Stimulated activated CD4-positive, alpha-beta T cell treated with anti-CD3 and anti-CD28 coated beads, TNF-alpha, amount 100 ng/mL, for 1 hour (primary cell): ENCODE measurements at places on chromosomes 3 and 15.

GRCh38 chr15:41983621-41984571 lies 11.5 kb upstream of the EHD4 start:
- no peak for DNase-seq

GRCh38 chr3:117893638-117894037 lies 1141.0 kb downstream of the IGSF11 start:
- DNase-seq: no peak

DNA sequence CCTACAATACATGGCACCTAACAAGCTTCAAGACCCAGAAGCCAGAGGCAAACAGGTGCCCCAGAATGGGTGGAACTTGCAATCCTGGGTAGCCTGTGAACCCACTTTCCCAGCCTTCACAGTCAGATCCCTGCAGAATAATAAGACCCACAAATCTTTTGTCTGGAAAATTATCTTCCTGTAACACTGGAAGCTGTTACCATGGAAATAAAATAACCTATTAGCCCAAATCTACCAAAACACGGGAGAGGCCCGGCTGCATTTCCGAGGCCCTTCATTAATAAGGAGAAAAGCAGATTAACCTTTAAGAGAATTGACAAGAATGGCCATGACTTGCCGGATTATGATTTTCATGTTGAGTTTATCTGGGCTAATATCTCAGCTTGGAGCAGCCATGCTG lies 256.1 kb upstream of the PROK2 start:
- no peak for DNase-seq

- no peak for DNase-seq
Observed at GRCh38 chr3:144923046-144923775, 951.6 kb downstream of the DIPK2A start.

DNA sequence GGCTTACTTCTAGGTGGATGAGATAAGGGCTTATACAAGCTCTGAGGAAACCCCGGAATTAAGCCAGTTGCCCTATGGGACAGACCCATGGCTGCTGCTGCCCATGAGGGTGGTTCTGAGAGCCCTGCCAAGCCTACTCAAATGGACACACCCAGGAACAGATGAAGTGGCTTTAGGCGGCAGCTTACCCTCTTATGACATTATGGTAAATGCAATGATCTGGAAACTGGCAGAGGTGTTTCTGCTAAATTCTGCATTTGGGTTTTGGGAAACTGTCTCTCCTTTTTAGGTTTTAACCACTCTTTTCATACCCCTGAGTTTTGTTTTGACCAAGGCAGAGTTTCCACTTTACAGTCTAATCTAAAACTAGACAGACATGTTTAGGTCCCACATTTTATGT lies 9.0 kb upstream of the ZBED2 start:
- DNase-seq: no peak

- no peak for DNase-seq
Observed at GRCh38 chr3:112496366-112497067, 2.8 kb downstream of the BTLA start.

- no peak for DNase-seq
Observed at GRCh38 chr3:134883697-134884385, 88.8 kb downstream of the EPHB1 start.

- no peak for DNase-seq
Observed at GRCh38 chr15:67564968-67565345, 22.5 kb downstream of the MAP2K5 start.

DNA sequence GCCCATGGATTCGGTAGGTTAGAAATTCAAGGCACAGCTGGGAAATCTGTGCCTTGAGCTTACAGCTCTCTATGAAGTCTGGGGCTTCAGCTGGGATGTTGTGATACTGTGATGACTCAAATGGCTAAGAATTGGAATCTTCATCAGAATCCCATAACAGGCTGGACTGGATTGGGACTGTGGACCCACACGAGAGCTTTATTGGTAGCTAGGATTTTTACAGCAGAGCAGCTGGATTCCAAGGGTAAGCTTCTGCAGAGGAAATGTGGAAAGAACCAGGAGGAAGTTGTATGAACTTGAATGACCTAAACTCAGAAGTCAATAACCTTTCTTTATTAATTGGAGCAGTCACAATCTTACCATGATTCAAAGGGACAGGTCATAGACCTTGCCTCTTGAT lies 1187.1 kb downstream of the ROBO1 start:
- DNase-seq: no peak

DNA sequence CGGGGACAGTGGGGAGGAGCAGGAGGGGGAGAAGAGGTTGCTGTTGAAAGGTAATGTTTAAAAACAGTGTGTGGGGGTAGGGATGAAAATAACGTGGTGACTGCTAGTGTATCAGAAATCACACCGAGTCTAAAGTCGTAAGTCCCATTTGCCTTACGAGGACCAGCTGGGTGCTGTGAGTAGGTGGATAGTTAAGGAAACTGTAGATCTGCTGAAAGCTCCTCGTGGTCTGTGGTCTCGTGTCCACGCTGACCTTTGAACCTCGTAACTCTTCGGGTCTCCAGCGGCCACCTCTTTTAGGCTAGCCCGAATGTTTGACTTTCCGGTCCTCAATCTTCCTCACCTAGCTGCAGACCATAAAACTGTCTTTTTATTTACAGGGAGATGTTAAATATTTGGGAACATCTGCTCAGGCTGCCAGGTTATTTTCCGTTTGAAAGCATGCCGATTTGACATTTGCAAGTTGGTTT lies 29.3 kb upstream of the ST3GAL6 start:
- DNase-seq: no peak

DNA sequence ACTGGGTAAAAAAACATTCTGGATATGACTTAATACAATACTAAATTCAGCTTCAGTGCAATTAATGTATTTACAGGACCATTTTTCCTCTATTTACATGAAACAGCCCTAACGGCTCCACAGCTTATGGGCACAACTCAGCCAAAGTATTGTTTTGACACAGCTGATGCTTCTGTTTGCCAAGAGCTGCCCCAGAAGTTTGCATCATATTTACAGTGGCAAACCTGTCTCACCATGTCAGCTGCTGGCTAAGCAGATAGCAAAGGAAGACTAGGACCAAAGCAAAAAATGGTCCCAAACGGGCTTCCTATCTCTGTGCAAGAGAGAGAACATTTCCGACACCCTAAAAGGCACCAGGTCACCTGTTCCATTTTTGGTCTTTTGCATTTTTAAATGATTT lies 94.5 kb downstream of the ADAMTS9 start:
- DNase-seq: no peak

DNA sequence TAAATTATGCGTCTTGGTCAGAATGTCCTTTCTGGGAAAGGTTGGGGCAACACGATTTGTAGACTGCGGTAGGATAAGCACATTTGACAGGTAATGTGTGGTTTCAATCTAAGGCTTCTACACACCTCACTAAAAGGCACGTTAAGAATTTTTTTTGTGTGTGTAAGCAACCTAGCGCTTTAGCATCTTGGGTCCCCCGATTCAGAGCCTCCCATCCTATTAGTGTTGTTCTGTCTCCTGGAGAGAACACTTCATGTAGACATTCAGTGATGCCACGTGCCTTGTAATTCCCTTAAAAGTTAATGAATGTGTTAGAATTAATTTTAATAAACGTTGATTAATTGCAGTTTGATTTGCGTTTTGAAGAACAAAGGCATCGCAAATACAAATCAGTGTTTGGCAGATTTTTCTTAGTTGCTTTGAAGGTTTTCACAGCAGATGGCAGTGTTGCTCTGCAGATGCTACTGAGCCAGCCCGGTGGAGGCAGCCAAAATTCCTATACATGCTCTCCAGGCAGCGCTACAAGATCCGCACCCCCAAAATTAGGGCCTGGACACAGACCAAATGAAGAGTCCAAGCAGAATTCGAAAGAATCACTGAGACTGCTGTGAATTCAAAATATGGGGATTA lies 63.5 kb downstream of the OTOL1 start:
- no peak for DNase-seq
